ENCODE measurements at places on chromosomes 6 and 20.

DNA sequence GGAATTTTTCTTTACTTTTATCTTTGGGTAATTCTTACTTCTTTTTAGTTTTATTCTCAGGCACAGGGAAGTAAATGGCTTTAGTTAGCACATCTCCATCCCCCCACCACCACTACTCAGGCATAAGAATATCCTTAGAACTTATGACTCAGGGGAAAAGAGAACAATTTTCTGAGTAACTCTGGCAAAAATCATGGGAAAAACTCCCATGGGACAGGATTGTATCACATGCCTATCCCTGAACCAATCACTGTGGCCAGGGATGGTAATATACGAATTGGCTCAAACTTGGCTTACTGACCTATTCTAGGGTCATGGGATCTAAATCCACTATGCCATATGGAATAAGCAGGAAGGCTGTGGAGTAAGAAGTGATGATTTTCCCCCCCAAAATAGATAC lies 339.1 kb downstream of the BTBD3 start:
- no peak for DNase-seq

DNA sequence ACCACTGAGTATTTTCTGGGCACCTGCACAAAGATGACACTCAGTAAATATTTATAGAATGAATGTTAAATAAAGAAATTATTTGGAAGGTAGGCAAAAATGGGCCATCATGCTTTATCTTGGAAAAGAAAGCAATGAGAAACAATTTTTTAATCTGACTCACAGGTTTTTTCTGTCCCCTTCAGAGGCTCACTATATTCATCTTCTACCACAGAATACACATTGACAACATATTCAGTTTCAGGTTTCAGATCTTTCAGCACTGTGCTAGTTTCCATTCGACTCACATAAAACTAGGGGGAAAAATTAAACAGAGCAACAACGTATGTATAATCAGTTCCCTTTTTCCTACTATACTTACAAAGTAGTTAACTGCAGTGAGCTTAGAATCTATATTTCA lies 58.3 kb downstream of the COL12A1 start:
- DNase-seq, result peak; percentile 40

DNA sequence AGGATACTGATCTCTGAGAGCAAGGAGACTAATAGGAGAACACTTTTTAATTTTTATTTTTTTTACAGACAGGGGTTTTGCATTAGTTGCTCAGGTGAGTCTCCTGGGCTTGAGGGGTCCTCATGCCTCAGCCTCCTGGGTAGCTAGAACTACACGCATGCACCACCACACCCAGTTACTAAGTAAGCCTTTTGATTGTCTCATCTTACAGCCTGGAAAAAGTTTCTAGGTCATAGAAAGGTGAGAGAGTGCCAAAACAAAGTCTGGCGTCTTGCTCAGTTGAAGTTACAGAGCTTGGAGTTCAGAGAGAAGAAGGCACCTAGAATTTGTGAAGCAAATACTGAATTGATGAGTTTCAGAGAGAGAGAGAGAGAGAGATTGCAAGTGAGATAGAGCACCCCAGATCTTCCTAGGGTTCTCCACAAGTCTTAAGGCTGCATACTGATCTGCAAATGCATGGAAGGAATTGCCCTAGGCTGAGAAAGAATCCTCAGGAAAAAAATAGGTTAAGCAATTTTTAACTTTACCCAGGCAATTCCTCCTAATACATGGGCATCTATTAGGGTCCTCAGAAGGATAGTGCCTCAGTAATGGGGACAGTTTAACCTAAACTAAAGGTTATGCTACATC lies 37.6 kb upstream of the PHIP start:
- no peak for DNase-seq

GRCh38 chr6:132780770-132781371 lies 17.6 kb downstream of the SLC18B1 start:
- DNase-seq, result peak; percentile 22
